ENCODE measurements at places on chromosomes 13 and 19.

GRCh38 chr19:38148337-38148736, 75.7 kb downstream of the DPF1 start:
- DNase-seq, result no peak

DNA sequence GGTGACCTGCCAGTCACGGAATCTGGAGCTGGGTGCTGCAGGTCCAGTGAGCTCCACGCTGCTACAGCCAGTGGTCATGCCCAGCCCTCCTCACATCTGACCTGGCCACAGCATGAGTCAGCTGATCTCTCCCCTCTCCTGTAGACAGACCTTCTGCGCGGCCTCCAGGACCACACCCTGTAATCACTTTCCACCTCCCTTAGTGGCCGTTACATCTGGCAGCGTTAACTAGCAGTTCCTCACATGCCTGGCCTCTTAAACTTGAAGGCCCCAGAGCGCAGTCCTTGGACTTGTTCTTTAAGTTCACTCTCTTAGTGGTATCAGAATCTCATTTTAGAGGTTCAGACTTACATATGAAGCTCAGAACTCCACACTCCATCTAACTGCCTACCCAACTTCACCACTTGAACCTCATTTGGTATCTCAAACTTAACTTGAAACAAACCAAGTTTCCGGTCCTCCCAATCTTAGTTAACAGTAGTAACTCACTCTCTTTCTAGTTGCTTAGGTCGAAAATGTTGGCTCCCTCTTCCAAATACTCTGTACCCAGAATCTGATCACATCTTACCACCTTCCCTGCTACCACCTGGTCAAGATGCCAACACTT, 22.7 kb downstream of the MIPEP start:
- DNase-seq, result no peak

- DNase-seq, result peak; percentile 15
Observed at GRCh38 chr19:17671906-17672305, 16.2 kb downstream of the UNC13A start.

GRCh38 chr19:57282011-57282643, 1.8 kb downstream of the ZNF460 start:
- no peak for DNase-seq

- DNase-seq, result no peak
Observed at GRCh38 chr19:44767295-44768180, 10.2 kb upstream of the CBLC start.

DNA sequence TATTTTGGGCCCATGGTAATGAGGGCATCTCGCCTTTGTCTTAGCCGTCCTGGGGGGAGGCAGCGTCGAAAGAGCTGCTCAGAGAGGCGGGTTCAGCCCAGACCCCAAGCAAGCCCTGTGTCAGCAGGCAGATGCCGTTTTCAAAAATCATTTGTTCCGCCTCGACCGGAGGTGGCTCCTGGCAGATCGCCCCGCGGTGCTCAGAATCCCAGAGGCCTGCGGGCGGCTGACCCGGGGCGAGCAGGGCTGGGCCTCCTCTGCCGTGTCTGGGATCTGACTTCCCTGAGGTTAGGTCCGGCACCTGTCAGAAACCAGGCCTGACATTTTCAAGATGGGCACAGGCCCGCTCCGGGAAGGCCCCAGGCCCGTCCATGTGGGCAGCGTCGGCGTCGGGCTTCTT, 36.1 kb downstream of the CRTC1 start:
- no peak for DNase-seq

DNA sequence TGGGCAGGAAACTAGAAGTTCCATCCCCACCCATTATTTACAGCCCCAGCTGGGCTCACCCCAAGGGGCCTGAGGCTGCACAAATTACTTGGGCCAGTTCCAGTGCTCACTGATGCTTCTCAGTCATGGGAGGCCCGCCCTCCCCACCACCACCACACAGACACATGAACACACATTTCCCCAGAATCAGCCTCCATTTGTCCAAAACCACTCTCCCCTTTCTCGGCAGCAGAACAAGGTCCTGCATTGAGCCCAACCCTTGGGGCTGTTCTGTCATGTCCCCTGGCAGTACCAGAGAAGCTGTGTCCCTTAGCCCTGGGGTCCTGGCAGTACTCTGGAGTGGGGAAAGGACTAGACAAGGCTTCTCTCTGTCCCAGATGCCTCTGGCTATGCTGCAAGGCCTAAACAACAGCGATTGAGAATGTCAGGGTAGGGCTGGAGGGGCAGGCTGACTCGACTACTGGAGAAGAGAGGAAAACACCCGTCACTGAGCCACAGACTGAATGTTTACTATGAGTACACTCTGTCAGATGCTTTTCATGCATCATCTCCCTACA, 21.8 kb downstream of the SAMD4B start:
- peak; percentile 26 for DNase-seq

DNA sequence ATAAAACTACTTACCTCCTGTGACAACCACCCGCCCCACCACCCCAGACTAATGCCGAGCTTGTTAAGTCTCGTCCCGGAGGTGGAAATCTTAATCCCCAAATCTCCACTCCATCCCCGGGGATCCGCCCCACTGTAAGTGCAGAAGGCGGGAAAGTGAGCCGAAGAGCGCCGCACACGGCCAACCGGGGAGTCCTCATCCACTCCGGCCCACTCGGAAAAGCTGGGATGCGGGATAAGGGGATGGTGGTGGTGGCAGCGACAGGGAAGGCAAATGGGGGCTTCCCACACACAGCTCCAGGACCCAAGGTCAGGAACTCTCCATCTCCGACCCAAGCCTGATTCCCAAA, 621 bp downstream of the FBL start:
- peak; percentile 27 for DNase-seq

DNA sequence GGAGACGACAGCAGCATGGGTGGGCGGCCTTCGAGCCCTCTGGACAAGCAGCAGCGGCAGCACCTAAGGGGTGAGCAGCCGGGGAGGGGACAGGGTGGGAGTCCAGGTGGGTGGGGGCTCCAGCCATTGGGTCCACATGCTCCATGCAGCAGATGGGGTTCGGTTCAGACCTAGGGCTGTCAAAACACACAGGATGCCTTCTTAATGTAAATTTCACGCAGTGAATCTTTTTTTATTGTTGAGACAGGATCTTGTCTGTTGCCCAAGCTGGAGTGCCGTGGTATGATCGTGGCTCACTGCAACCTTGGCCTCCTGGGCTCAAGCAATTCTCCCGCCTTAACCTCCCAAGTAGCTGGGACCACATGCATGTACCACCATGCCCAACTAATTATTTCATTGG, 15.9 kb downstream of the PGLS start:
- no peak for DNase-seq

DNA sequence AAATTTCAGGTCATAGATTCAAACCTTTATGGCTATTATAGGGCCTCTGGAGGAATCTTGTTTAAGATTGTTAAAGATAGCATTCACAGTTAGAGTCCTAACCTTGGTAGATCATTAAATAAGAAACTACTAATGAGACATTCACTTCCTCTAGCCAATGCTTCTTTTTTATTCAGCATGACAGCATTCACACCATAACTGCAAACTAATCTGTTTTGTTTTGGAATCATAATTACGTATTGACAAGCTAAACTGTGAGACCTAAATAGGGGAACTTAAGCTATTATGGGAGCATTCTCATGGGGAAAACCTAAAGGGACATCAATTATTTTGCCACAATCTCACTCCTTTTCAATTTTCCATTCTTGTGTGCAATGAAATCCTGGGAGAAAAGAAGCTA, 653.8 kb downstream of the PCDH9 start:
- DNase-seq, result no peak

- DNase-seq, result no peak
Observed at GRCh38 chr19:34402074-34402600, 2.1 kb upstream of the PDCD2L start.

DNA sequence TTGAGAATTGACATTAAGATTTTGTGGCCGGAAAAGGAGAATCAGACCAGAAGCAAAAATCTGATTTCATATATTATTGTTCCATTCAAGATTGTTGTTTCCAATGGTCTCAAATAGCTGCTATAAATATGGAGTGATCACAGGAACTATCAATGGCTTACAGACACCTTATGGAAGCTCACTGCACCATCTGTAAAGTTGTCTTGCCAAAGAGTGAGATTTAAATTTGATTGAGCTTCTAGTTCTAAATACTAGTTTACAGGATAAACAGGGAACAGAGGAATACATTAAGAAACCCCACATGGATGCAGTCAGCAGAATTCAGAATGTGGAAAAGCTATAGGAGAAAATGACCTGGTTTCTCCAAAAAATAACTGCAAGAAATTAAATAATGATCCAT, 47.0 kb upstream of the CALM3 start:
- DNase-seq, result no peak

DNA sequence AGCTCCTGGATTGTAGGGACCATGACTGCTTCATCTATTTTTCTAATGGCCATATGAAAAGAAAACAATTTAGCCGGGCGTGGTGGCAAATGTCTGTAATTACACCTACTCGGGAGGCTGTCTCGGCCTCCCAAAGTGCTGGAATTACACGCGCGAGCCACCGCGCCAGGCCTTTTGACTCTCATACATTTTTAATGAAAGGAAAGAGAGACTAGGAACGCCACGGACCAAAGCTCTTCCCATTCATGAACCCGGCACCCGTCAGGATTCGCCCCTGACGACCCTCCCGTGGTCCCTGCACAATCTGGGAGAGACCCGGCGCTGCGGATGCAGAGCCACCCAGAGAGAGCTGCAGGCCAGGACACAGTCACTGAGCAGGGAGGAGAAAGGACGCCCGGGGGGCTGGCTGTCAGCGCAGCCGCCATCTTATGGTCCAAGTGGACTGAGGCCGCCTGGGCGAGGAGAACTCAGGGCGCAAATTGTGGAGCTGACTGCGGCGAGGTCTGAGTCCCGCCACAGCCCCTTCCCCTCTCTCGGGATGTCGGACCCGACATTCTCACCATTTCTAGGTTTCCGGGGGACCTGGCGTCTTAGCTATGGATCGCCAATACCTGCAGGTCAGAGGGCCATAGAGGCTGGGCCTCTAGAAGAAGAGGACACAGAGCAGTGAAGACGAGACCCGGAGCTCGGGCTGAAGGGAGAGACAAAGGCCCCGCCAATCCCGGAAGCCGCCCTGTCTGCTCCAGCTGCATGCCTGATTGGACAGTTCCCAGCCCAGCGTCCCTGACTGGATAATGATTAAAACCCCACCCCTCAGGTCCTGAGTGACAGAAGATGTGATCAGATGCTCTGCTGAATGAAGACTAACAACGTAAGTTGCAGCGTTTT, at the start of gene ZNF681:
Gene ZNF681, minus strand, starts transcription at position 705 of the 888 bp plus-strand sequence. Its CDS starts 142 bp downstream, at position 563.
- DNase-seq, result no peak

DNA sequence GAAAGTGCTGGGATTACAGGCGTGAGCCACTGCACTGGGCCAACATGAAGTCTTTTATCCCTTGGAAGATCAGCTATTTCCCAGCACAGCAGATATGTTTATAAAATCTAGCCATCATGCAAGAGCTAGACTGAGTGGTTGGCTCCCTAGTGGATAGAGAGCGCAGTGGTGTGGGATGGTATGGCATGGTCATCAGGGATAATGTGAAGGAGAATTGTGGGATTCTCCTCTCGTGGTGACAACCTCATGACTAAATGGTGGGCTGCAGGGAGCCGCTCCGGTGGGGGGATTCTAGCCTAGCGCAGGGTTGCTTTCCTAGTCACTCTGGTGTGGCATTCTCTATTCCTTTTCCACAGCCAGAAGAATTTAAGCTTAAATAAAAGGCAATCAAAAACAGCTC, 43.3 kb upstream of the GPI start:
- no peak for DNase-seq

DNA sequence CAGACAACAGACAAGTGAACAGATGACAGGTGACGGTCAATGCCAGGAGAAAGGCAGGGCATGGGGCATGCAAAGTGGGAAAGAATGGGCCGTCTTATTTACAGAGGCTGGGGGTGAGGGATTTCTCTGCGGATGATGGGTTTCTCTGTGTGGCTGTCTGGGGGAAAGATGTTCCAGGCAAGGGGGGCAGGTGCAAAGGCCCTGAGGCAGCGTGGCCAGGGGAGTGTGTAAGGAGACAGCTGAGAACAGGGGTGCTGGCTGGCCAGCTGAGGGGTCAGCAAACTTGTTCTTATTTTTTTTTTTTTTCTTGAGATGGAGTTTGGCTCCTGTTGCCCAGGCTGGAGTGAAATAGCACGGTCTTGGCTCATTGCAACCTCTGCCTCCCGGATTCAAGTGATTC, 21.8 kb upstream of the RANBP3 start:
- DNase-seq, result no peak

DNA sequence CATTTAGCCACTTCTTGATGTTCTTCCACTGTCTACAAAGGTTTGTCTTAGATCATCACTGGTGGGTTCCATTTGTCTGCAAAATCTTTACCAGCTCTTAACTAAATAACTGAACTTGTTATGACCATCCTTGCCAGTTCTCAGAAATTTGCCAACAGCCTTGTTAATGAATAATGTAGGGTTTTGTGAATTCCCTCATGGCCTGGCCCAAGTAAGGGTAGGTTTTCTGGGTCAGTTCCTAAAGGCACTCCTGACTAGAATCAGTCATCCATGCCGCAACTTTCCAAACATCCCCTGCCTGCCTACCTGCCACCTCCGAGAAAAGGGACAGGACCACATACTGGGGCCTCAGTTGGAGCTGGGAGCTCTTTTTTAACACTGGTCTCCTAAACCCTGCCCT, 4.0 kb downstream of the COL4A1 start:
- peak; percentile 73 for DNase-seq

- no peak for DNase-seq
Observed at GRCh38 chr13:80555796-80556678, 215.1 kb upstream of the SPRY2 start.

DNA sequence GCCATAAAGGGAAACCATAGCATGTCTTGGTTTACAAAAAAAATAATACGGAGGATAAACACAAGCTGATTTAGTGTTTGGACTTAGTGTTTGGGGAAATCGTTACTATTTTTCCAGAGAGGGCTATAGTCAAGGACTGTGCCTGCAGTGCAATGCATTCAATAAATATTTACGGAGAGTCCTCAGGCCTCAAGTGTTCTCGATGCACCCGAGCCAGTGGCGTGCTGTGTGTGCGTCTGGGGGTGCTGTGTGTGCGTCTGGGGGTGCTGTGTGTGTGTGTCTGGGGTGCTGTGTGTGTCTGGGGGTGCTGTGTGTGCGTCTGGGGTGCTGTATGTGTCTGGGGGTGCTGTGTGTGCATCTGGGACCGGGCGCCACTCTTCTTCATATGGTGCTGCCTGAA, 71.7 kb upstream of the GTF3A start:
- no peak for DNase-seq

DNA sequence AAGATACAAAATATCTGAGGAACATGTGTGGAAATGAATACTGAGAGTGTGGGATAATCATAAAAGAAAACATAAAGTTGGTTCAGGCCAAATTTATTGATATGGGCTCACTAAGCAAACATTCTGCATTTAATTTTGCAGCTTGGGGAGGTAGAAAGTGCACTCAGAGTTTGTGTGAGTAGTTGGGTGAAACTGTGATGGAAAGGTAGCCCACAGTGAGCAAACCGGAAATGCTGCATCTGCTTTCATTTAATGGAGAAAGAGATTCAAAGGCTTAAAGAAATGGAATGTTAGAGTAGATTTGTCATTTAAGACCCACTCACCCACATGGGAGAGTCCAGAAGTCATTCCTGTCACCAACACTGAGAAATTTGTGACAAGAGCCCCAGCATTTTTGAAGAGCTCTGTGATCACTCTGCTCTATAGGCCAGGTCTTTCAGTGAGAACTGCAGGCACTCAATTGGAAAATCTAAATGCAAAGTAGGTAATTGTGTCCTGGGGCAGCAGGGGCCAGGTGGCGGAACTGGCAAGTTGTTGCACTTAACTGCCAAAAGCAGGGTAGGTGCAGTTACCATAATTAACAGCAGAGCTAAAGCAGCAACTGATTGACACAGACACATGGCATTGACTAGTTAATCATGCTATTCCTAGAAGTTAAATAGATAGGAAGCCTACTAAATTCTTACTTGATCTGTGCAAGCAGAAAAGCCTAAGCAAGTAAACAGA, 1228.3 kb upstream of the PCDH20 start:
- DNase-seq, result no peak
